ENCODE measurements at places on chromosomes 3 and 15. TPM values are rescaled to one million over a fixed set of nuclear protein-coding genes. Genes with fewer than 3 reads are reported as not detected.

The RASGRF1 gene
- 0.24 TPM for total RNA-seq

The CCDC32 gene
- 10.0 TPM for total RNA-seq

The LIPC gene
- not detected for total RNA-seq

The PLA2G4E gene
- 0.14 TPM for total RNA-seq

The UROC1 gene
- not detected for total RNA-seq

The EIF3J gene
- 66.2 TPM for total RNA-seq

The TRIP4 gene
- total RNA-seq = 22.6 TPM

The APOD gene
- not detected for total RNA-seq

The BLM gene
- 16.7 TPM for total RNA-seq

The EBLN2 gene
- 1.9 TPM for total RNA-seq

The CELSR3 gene
- 0.78 TPM for total RNA-seq

The EFHB gene
- 0.24 TPM for total RNA-seq

The CTXN2 gene
- total RNA-seq = not detected

The STAB1 gene
- not detected for total RNA-seq

The ILDR1 gene
- not detected for total RNA-seq

The HDAC11 gene
- total RNA-seq = 13.3 TPM

The SHC4 gene
- total RNA-seq = 0.78 TPM

The NEK11 gene
- 4.2 TPM for total RNA-seq

The IMPG2 gene
- total RNA-seq = 0.03 TPM

The CLDN16 gene
- total RNA-seq = not detected

The CDHR4 gene
- total RNA-seq = not detected

The TPRA1 gene
- 31.5 TPM for total RNA-seq

The MYZAP gene
- total RNA-seq = 3.5 TPM

The CTDSPL gene
- total RNA-seq = 54.7 TPM

The ABHD5 gene
- 24.9 TPM for total RNA-seq

The CHRM5 gene
- total RNA-seq = not detected

Measured in foreskin keratinocyte (primary cell).